ENCODE measurements at places on chromosomes 11 and 22.

- DNase-seq: no peak
Observed at GRCh38 chr22:39231197-39231950, 13.4 kb downstream of the PDGFB start.

DNA sequence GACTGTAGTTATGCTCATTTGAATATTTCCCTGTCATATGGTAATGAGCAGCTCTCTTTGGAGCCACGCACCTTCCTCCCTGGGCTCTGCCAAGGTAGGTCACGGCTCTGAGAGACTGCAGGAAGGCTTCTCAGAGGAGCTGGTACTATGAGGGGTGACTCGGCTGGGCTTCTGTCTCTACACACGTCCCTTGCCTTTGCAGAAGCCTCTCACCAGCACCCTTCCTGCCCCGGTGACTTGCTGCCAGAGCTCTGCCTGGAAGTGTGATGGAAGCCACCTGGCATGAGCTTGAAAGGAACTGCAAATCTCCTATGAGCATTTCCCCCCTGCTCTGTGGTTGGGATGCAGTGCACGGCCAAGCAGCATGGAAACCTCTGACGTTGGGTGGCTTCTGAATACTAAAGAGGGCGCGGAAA is 74.2 kb downstream of the KIRREL3 start:
- no peak for DNase-seq

DNA sequence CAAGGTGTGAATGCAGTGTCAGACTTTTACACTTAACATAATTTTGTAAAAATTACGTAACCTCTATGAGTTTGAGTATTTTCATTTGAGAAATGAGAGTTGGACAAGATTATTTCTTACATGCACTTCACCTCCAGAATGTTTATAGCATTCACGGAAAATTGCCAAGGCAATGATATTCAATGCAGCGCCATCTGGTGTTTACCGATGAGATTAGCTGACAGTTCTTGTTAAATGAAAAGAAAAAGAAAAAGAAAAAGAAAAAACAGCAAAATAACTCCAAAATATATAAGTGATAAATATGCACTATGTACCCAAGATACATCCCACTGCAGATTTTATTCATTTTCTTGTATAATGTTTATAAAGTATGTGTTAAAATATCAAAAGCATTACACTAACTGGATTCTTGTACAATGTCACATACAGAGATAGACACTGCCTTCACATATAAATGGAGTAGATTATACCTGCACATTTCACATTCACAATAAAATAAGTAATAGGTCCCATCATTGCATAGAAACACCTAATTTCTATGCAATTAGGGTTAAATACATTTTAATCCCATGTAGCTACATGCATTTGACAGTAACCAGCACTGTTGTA is 976.3 kb upstream of the FAT3 start:
- no peak for DNase-seq

DNA sequence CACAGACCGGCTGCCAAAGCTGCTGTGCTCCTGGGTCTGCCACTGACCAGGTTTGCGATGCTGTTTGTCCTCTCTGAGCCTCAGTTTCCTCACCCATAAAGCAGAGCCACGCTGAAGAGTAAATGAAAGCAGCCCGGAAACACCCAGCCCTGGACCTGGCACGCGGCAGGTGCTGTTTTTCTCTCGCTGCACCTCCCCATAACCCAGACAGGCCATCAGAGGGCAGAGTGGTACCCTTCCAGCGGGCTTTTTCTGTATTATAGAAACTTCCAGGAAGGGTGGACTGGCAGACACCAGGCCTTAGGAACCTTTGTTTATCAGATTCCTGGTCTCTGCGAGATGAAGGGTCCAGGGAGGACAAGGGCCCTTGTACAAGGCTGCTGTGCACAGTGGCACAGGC is 17.9 kb upstream of the FGF19 start:
- no peak for DNase-seq

DNA sequence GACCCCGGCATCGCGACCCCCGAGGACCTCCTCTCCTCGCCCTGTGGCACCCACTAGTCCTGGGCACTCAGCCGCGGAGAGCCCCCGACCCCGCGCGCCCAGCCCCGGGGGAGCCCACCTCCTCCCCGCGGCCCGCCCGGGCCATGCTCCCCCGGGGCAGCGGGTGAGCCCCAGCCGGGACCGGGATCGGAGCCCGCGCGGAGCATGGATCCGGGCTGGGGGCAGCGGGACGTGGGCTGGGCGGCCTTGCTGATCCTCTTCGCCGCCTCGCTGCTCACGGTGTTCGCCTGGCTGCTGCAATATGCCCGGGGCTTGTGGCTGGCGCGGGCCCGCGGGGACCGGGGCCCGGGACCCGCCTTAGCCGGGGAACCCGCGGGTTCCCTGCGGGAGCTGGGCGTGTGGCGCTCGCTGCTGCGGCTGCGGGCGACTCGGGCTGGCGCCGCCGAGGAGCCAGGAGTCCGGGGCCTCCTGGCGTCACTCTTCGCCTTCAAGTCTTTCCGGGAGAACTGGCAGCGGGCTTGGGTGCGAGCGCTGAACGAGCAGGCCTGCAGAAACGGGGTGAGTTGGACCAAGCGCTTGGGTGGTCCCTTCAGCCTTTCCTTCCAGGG is 498 bp downstream of the C2CD2L start:
- DNase-seq: no peak

- DNase-seq: peak; percentile 60
Observed at GRCh38 chr22:50190941-50191741, 5.4 kb downstream of the TRABD start.

GRCh38 chr11:79966592-79966991 is 525.8 kb upstream of the TENM4 start:
- DNase-seq: no peak

GRCh38 chr11:13868710-13869397 is 93.7 kb upstream of the SPON1 start:
- DNase-seq: no peak

GRCh38 chr22:24068717-24069297 is 57.7 kb downstream of the CABIN1 start:
- no peak for DNase-seq

DNA sequence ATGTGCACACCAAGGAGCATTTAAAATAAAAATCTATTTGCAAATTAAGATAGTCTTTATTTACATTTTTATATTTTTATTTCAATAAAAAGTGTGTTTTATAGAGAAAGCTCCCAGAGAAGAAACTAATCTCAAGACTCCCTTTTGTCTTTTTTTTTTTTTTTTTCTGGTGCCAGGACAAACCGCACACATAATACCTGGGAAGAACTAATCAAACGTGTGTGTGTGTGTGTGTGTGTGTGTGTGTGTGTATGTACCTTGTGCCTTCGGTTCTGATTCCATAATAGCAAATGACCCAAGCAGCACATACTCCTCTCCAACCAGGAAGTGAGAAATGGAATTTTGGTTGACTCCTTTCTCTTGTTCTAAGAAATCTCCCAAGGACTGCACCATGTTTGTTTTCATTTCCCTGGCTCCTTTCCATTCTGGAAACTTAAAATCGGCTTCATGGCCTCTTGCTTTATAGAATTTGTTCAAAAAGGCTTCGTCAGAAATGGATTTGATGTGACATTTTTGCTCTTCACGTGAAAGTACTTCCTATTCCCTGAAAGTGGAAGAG is 65.3 kb downstream of the ST3GAL4 start:
- no peak for DNase-seq

DNA sequence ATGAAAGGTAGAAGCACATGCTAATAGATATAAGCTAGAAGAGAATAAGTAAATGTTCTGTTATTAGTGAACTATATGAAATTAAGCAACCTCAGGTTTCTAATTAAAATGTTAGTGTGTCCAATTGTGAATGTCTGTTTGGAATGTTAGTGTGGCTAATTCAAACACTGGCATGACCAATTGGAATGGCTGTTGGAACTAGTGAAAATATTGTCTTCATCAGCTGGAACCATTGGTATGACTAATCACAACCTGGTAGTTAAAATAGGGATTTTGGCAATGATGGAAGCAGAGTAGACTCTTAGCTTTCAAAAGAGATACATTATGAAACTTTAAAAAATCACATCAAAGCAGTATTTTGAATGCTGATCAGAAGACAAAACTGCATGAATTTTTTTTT is 66.8 kb downstream of the CYB5R2 start:
- DNase-seq: no peak

- no peak for DNase-seq
Observed at GRCh38 chr11:59582006-59582405, 33.6 kb downstream of the OSBP start.

DNA sequence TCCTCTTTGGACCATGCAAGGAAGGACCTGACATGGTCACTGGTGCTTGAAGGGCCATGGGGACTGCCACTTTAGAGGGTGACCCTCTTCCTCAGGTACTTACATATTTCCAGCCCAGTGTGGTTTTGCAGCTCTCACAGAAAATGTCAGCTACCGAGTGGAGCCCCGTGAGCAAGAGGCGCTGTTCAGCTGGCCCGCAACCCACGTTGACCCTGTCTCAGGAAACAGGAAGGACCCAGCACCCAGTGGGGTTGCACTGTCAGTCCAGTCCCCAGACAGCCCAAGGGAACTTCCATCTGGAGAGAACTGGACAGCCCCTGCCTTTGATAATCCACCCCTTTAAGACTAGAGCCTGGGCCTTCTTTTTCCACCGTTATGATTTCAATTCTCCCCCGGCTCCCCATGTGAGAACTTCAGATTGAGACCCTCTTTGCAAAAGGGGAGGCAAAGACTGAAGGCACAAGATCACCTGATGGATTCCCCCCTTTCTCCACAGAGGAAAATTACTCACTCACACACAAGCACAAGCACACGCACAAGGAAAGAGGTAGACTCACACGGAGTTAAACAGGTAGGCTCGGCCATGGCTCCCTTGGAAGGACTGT is 3.4 kb downstream of the YPEL4 start:
- no peak for DNase-seq

DNA sequence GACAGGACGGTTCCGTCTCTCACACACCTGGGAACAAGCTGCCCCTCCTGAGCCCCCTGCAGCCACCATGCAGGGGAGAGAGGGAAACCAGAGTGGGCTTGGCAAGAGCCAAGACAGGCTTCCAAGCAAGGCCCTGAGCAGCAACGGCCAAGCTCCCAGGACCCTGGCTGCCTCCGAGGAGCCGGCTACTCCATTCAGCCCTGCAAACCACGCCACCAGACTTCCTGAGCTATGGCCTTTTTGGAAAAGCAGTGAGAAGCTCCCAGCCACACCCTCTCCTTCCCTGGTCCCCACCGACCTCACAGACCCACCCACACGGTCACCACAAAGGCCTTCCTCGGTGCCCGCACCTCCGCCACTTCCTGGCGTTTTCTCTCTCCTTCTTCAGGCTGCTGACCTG is 479.0 kb downstream of the BRD1 start:
- no peak for DNase-seq

GRCh38 chr22:50396751-50397370 is 53.7 kb downstream of the PPP6R2 start:
- DNase-seq: no peak

DNA sequence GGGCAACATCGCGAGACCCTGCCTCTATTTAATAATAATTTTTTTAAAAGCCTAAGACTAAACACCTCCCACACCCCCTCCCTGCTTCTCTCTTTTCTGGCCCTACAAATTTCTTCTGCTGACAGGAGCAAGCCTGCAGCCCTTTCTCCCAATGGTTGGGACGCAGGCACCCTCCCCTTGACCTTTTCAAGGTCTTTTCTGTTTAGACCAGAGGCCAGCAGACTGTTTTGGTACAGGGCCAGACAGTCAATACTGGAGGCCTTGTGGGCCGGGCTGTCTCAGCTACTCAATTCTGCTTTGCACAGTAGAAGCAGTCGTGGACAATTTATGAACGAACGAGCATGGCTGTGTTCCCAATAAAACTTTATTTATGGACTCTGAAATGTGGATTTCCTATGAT is 92.3 kb downstream of the SCN3B start:
- no peak for DNase-seq

DNA sequence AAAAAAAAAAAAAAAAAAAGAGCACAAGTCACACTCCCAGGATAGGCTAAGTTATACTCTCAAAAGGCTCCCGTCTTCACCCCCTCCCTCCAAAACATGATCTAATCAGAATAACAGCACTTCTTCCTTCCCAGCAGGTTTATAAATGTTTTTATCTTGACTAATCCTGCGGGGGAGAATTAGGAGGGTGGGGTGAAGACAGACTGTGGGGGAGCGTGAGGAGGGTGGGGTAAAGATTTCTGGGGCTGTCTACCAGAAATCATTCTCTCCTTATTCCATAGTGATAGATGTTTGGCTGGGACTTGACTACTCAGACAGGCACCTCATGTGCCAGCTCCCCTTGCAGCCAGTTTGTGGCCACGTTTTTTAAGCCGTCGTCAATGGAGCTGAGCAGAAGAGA is 17.0 kb downstream of the KCNE3 start:
- DNase-seq: no peak

- peak; percentile 17 for DNase-seq
Observed at GRCh38 chr11:126061707-126062678, 673 bp downstream of the CDON start.

DNA sequence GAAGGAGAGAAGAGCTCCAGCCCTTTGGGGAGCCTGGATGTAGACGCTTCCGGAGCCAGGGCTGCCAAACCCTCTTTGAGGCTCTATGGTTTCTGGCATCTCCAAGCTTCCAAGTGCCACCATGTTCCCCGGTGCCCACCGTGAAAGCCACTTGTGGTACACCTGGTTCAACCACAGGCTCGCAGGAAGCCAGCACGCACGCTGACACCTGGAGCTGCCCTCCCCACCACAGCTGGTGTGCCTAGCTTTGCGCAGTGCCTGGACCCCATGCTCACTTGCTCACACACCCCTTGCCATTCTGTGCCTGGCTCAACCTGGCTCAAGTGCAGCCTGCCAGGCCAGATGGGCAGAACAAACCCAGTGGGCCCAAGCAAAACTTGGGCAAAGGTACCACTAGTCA is 831.4 kb downstream of the DLG2 start:
- DNase-seq: no peak

GRCh38 chr11:2896047-2896446 is 10.5 kb upstream of the CDKN1C start:
- DNase-seq: no peak

DNA sequence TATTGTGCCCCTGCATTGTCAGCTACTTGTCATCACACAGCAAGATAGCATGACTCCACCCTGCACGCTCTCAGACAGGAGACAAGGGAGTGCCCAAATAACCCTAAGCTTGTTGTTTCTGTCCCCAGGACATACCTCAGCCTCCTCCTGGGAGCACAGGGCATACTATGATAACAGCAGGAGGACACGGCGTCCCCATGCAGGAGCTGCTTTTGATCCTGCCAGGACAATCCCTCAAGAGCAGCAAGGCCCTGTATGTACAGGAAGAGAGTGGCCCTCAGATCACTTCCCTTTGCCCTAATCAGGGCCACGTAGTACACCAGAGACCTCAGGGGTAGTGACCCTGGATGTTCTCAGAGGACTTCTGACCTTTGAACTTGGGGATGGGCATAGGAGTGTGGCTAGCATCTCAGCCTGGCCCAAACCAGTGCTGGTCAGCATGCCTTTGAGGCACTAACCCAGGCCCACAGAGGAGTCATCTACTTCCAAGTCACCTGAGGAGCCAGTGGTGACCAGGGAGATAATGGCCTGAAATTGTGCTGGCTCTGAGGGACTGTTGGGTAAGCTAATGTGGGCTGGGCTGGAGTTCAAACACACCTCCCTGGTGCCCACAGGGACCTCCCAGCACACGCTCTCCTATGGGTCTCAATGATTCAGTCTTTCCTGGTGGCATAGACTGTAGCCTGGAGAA is 9.2 kb downstream of the APOA4 start:
- DNase-seq: no peak

GRCh38 chr11:47248304-47248663 is 330 bp downstream of the ACP2 start:
- DNase-seq: no peak
